Activated CD8-positive, alpha-beta memory T cell treated with anti-CD3 and anti-CD28 coated beads for 24 hours (primary cell): ENCODE measurements at places on chromosomes 4 and X.

GRCh38 chr4:42523066-42523718, 125.9 kb downstream of the SHISA3 start:
- no peak for DNase-seq

DNA sequence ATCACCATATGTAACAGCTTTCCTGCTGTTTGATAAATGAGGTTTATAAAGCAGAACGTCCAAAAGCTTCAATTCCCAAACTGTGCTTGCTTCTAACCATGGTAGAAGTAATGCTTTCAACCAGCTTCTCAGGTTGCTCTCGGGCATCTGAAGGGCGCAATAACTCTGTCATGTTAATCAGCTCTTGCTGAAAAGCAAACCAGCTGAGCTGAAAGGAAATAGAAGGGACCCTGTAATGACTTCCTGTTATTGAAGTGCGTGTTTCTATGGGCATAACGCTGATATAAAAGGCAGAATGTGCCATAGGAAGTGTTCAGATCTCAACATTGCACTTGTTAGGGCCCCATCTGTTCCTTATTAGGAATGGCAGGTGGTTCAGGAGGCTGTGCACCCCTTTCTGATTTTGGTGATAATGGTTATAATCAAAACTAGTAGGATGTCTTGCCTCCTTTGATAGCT, 21.2 kb downstream of the HERC3 start:
- DNase-seq, result no peak

GRCh38 chr4:98514741-98515469, 143.5 kb downstream of the TSPAN5 start:
- DNase-seq, result no peak

GRCh38 chr4:146049802-146050201, 111.2 kb upstream of the ZNF827 start:
- DNase-seq, result no peak

DNA sequence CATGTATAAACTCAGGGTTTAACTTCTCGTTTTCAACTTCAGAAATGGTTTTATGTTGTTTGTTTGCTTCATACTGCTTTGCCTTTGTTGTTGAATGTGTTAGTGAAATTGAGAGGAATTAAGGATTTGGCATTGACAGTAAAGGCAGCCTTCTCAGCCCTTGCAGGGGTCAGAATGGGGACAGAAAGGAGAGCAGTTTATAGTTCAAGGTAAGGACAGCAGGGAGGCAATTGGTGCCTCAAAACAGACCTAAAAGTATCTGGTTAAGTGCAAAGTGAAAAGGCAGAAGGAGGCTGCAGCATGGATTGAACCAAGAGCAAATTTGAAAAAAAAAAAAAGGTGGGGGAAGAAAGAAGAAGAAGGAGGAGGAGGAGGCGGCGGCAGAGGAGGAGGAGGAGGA, 835.0 kb upstream of the ADGRL3 start:
- no peak for DNase-seq

GRCh38 chrX:129116676-129117470, 406.4 kb downstream of the SMARCA1 start:
- DNase-seq, result no peak

- DNase-seq, result no peak
These were observed 25.5 kb downstream of the INTS12 start for GRCh38 chr4:105683038-105683437.

DNA sequence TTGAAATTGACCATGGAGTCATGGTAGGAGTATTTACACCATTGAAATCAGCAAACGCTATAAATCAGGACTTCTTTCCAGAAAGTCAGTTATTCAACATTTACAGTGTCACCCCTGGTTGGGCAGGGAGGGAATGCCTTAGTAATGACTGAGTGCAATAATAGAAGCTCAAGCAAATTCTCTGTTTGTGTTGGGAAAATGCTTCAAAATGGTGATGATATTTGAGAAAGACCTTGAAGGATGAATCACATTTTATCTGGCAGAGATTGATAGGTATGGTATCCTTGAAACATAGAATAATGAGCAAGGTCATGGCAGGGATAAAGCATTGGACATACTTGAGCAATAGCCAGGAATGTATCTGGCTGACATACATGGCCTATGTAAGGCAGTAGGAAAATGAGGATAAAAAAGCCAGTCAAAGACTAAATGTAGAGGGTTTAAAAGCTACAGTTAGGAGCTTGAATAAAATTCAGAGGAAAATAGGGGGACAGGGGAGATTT, 248.7 kb downstream of the FMR1NB start:
- no peak for DNase-seq

DNA sequence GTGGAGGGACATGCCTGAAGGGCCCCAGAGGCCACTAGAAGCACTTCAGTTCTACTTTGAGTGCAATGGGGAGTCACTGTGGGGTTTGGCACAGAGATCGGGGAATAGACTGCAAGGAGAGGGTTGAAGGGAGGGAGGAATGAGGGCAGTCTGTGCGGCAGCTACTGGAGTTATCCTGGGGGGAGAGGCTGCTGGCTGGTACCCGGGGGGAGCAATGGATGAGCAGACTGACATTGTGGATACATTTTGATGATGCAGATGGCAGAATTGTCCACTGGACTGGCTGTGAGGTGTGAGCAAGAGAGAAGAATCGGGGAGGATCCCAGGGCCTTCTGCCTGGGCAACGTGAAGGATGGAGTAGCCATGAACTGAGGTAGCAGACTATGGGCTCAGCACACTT, 2.8 kb upstream of the MAMLD1 start:
- peak; percentile 49 for DNase-seq

DNA sequence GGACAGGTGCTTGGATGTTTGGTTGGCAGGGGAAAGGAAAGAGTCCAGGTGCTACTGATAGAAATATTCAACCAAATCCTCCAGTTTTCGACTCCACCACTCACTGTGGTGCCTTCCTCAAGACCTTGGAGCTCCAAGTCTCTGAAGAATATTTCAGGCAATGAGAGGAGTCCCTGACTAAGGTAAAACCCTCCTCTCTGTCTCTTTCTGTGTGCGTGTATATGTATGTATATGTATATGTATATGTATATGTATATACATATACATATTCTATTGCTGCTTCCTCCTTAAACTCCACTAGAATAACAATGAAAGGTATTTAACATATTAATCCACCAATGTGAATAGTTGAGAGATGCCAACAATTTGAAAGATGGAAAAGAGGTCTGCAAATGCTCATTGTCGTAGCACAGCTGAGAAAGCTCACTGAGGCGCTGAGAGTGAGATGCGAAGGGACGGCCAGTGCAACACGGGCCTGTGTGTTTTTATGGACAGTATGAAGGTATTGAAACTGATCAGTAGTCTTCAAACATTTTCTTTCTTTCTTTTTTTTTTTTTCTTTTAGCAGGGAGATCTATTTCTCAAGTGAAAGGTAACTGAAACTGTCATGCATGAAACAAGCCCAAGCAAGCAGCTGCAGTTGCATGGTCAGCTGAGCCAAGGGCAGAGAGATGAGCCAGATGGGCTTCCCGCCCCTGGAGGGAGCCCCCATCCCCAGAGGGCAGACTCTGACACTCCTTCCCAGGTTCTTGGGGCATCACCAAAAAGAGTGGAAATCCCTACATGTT, 41.1 kb upstream of the HS3ST1 start:
- no peak for DNase-seq

DNA sequence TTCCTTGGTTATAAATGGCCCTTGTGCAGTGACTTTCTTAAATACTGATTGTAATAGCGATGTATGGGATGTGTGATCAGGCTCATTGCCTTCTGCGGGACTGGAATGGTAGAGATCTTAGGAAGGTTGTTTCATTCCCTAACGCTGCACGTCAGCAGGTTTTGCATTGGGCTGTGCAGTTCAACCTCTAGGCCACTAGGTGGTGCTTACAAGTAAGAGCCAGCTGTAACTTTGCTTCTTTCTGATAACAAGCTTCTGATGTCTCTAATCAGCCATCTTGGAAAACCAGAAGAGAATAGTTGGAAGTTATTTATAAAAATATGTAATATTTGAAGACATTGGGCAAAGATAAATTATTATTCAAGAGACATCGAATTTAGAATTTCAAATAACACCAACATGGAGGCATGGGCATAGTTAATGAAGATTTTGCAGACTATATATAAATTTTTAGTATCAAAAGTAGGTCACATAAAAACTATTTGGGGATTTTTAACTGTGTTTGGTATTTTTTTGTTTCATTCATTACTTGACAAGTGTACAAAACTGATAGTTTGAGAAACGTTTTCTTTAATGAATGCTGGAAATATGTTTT, 339.7 kb upstream of the PCDH7 start:
- DNase-seq, result no peak

DNA sequence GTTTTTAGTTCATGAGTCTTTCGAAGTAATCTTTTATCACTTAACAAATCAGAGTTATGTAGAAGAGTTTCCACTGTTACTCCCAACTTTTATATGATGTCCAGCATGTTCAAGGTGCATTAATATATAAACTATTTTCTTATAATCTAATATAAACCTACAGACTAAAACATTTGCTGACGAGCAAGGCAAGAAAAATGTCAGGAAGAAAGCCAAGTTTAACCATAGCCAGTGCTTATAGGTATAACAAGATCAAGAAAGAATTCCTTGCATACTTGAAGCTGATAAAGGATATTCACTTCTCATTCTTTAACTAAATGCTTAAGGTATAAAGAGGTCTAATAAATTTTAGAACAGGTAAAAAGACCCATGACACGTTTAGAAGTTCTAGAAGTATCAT, 167.7 kb downstream of the NPNT start:
- no peak for DNase-seq

DNA sequence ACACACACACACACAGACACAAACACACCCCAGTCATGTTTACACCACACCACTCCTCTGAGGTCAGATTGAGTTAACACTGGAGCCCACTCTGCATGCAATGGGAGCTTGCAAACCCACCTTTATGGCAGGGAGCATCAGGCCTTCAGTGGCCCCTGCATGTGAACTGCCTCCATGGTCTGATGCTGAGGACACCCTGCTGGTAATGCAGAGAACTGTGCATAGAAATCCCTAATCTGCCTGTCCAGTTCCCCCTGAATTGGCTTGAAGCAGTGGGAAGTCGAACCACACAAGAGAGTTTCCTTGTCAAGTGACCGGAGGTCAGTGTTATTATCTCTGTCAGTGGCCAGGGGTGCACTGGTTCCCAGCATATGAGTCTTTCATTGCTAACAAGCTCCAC, 59.8 kb downstream of the ANOS1 start:
- no peak for DNase-seq

GRCh38 chrX:72382202-72382595, 76.5 kb upstream of the CITED1 start:
- DNase-seq, result no peak

GRCh38 chr4:168711197-168712140, 214.6 kb downstream of the PALLD start:
- no peak for DNase-seq

DNA sequence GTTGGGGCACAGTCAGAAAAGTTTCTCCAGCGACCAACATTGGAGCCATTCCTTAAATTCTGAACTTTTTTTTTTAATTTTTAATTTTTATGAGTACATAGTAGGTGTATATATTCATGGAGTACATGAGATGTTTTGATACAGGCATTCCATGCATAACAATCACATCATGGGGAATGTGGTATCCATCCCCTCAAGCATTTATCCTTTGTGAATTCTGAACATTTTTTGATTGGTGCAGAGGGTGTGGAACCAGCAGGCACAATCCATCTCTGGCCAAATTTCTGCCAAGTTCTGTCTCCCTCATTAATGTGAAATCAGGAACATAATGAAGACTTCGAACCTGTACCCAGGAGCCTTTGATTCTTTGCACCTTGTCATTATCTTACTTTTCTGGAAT, 267.0 kb downstream of the FRMPD4 start:
- no peak for DNase-seq

- no peak for DNase-seq
These were observed 5.6 kb downstream of the SORCS2 start for GRCh38 chr4:7197910-7198309.

- no peak for DNase-seq
These were observed 61.6 kb upstream of the SPP1 start for GRCh38 chr4:87913896-87914295.

DNA sequence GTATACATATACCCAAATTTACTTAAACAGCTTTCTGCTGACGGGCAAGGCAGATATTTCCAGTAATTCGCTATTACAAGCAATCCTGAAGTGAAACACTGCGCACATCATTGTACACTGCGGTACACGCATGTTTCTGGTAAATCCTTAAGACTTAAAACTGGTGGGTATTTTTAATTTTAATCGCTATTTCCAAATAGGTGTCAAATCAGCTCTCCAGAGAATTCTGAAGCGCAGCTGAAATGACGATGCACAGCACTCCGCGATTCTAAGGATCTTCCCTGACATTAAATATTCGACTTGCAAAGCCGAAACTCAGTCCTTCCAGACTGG, 361 bp downstream of the TMEM128 start:
- no peak for DNase-seq

- no peak for DNase-seq
These were observed 22.6 kb downstream of the HOPX start for GRCh38 chr4:56658528-56658927.

GRCh38 chr4:177558995-177559394, 116.8 kb upstream of the AGA start:
- DNase-seq, result no peak

DNA sequence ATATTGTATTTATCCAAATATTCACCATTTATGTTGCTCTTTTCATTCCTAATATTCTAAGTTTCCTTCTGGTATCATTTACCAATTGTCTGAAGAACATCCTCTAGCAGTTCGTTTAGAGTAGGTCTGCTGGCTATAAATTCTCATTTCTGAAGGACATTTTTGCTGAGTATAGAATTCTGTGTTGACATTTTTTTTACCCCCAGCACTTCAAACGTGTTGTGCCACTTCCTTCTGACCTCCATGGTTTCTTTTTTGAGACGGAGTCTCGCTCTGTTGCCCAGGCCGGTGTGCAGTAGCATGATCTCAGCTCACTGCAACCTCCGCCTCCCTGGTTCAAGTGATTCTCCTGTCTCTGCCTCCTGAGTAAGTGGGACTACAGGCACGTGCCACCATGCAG, 26.4 kb downstream of the JADE3 start:
- no peak for DNase-seq

DNA sequence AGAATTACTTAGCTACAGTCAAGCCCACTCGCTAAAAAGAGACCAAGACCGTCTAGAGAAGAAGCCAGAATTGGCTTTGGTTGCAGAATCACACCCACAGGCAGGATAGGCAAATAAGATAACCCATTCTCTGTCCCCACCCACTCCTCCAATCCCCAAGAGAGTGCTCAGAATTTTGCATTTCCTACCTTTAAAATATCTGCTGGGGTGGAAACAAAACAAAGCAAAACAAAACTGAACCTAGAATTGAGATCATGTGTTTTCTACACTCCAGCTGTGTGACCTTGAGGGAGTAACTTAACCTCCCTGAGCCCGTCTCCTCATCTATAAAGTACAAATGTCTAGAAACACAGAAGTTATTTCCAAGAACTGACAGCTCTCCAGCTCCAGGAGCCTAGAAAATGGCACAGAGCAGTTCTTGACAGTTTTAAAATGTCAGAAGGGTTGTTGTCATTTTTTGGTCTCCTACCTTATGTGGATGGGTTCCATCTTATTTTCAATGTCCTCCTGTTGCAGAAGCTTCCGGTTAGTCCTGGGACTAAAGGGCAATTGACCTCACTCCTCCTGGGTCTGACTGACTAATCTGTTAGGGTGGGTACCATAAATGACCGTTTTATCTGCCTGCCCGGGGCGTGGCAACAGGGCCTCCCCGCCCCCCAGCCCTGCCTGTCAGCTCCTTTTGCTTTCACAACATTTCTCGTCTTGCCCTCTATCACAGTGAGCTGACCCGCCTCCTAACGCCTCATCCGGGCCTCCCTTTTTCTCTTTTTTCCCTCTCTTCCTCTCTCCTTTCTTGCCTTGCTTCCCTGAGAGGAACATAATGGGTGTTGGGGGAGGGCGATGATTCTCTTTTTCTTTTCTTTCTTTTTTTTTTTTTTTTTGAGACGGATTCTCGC, 114.0 kb downstream of the RBM47 start:
- DNase-seq, result no peak

- DNase-seq, result no peak
These were observed 8.4 kb upstream of the MTNR1A start for GRCh38 chr4:186563761-186564160.
